CD4-positive, alpha-beta T cell treated with Interleukin-12 subunit alpha and Interleukin-12 subunit beta, for 1 hour (primary cell): ENCODE measurements at places on chromosomes 2 and 18.

- no peak for DNase-seq
Observed at GRCh38 chr2:109675666-109676345, 61.6 kb downstream of the SOWAHC start.

DNA sequence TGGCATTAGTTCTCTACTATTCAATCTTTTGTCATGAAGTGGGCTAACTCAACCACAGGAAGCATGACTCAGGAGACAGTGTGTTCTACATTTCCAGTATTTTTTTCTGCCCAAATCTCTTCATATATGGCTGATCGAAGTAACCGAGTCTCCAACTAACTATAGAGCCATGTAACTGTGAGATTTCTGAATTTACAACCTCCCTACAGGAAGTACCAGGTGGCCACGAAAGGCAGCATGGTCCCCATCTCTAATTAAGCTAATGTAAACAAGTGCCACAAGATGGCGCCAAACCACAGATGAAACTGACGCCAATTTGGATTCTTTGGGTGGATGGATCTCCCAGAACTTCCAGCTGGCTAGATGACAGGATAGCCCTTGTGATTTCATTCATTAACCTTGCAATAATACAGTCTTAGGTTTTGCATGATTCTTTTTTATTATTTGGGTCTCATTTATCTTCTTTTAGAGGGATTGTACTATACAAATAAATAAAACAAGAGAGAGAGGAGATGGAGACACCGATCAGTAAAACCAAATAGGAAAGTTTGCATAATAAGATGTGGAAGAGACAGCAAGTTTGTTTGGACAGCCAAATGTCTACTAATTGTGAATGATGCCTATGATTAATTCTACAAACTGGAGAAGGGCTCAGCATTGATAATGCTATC is 18.3 kb upstream of the ARHGAP15 start:
- peak; percentile 75 for DNase-seq

DNA sequence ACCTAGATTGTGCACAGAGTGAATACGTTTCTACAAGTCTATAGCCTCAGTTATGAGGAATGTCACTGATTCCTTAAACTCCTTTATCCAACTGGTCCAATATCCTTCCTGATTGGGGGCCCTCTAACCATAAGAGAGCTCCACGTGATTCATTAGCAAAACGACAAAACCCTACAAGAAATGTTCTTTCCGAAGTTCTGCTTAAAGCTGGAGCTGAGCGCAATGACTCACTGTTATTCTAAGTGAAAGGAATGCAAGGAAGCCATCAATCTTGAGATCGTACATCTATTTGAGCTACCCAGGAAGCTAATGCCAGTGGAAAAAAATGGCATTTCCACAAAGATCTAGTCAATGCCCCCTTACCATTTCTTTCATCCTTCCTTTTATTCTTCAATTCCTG is 354.9 kb upstream of the CDH20 start:
- no peak for DNase-seq

DNA sequence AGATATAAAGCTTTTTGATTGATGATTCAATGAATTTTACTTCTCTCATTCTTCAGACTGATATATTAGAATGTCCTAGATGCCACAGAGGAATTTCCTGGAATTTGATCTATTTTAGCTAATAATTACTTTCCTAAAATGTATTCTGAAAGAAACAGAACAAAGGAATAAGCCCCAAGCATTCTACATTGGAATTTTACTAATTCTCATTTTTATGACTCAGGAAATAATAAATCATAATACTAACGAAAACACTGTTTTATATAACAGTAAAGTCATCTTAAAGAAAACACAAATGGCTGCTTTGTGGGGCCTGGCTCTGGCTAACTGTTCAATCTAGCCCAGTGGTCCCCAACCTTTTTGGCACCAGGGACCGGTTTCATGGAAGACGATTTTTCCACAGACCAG is 68.6 kb upstream of the LPIN2 start:
- no peak for DNase-seq

DNA sequence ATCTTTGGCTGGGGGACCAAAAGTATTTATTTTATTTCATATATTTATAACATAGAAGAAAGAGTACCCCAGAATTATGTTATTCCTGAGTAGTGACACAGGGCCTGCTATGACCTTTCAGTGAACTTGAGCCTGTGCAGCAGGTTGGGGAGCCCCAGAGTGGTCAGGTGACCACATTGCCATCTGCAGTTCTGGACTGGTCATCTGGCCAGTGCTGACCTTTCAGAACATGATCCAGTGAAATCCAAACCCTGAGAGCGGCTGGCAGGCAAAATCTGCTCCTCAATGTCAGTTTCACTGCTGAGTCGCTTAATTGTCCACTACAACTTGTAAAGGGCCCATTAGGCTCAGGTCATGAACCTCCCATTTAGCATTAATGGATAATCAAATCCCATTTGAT is 336.7 kb upstream of the KCNH7 start:
- DNase-seq, result no peak

GRCh38 chr2:203798296-203799087 is 69.1 kb upstream of the CTLA4 start:
- no peak for DNase-seq

GRCh38 chr2:96107708-96108065 is 8.7 kb downstream of the ADRA2B start:
- DNase-seq, result no peak

DNA sequence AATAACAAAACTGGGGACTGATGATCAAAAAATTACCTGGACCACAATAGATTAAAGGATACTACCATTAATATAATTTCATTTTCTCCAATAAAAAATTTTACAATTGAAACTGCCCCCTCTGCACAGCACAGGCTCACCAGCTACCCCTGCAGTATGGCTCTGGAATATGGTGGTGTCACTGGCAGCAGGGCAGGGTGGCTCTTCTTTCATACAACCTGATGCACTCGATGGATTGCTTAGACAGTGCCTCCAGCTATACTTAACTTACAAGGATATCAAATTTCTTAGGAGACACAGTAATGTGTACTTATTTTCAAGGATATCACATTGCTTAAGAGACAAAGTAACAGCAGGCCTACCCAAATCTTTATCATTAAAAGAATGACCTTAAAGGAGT is 124.0 kb downstream of the PRELID3A start:
- DNase-seq, result no peak

- no peak for DNase-seq
Observed at GRCh38 chr2:15260835-15261234, 300.3 kb downstream of the NBAS start.

DNA sequence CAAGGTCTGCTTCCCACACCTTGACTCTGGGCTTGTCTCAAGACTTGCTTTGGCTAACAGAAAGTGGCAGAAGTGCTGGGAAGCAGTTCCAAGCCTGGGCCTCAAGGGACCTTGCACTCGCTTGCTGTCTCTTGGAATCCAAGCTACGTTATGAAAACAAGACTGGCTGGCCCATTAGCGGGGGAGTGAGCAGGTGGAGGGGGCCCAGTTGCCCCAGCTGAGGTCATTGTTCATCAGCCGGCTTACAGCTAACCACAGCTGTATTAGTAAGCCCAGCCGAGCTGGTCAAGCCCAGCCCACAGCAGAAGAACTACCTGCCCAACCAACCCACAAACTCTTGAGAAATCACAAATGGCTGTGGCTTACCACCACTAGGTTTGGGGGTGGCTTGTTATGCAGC is 63.1 kb downstream of the MARCO start:
- no peak for DNase-seq

DNA sequence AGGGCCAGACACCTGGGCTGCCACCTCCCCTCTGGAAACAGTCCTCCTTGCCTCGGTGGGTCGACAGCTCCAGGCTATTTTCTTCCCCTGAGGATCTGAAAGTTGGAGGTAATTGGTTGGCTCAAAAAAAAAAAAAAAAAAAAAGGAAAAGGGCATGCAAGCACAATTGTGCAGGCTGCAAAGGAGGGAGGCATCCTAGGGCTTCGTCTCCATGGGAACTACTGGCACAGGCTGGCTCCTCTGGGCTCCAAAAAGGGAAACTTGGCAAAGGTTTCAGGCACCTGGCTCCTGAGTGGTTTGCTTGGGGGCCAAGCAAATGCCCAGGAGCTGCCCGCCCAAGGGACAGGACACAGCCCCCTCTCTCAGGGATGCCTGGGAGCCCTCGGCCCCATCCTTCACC is 1.1 kb upstream of the KCNIP3 start:
- DNase-seq, result no peak

DNA sequence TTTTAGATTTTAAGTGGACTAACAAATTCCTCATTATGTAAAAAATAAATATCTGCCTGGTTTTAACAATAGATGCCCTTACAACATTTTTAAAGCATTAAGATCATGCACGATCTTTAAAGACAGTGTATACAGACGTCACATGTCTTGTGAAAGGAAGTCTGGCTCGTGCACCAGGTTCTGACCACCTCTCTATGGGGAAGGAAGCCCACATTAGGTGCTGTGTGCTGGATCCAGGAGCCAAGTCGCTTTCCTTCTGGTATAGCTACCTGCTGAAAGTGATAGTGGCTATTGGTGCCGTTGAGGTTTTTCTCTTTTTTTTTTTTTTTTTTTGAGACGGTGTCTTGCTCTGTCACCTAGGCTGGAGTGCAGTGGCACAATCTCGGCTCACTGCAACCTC is 116.5 kb downstream of the NCK2 start:
- DNase-seq, result peak; percentile 41

DNA sequence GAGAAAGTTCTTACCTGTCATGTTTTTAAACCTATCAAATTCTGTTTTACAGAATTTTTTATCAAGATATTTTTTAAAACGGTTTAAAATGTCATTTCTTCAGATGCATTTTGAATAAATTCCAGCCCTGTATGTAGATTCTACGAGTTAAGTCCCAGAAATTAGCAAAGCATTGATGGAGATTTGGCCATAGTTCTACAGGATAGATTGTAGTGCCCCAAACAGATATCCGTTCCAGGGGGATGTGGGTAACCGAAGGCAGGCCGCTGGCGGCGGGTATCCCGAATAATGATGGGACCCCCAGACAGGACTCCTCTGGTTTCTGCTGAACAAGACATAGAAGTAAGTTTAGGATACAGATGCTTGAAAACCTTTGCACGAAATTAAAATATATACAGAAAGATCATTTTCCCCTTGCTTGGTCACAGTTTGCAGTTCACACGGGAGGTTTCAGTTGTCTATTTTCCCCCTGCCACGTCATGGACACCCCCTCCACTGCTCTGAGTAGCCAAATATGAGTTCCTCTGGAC is 755 bp downstream of the NOL4 start:
- no peak for DNase-seq

- no peak for DNase-seq
Observed at GRCh38 chr2:172464400-172465129, 37.2 kb downstream of the ITGA6 start.

DNA sequence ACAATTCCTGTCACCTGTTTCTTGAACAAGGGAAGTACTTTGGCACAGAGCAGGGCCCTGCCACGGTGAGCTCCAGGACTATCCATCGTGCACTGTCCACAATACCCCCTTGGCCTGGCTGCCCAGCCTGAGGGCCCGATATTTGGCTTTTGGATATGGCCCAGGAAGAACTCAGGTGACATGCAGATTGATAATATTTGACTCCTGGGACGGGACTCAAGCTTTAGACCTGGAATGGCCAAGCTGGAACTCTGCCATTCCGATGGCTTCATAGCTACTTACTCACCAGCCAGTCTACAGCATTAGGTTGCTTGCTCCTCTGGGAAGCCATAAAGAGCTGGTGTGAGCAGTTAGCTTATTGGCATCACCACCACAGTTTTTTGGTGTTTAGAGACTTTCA is 26.6 kb downstream of the EML6 start:
- DNase-seq, result no peak

- no peak for DNase-seq
Observed at GRCh38 chr18:51235009-51235789, 37.7 kb upstream of the MEX3C start.

DNA sequence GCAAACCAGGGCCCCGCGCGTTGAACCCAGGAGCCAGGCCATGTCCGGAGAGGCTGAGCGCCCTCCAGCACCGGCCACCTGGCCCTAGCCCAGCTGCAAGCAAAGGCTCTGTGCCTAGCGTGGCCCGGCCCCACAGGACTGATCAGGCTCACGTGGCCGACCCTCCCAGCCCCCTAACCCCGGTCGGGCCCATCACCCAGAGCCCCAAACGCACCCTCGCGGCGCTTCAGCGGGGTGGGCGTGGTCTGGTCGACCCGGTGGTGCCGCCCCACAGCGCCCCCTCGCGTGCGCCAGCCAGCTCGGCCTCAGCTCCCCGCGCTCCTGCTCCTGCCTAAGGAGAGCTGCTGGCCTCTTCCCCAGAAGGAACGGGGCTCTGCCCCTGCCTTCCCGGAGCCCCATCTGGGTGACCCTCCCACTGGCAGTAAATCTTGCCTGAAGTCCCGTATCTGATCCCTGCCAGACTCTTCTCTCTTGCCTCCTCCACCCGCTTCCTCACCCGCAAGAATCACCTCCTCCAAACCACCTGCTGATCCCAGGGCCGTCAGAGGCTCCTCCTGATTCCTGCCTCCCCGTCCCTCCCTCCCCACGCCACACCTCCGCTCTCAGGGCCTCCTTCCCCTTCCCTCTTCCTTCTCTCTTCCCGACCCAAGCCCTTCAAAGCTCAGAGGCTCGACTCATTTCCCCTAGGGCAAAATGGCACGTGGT is 12.3 kb upstream of the TEX51 start:
- peak; percentile 20 for DNase-seq

- DNase-seq, result no peak
Observed at GRCh38 chr2:147688242-147688641, 156.6 kb upstream of the ACVR2A start.

GRCh38 chr2:50514901-50515300 is 517.0 kb downstream of the NRXN1 start:
- DNase-seq, result no peak

GRCh38 chr2:232592772-232593395 is 40.5 kb upstream of the EFHD1 start:
- DNase-seq, result no peak
